ENCODE measurements at places on chromosomes 11 and 22. TPM values are rescaled to one million over a fixed set of nuclear protein-coding genes. Genes with fewer than 3 reads are reported as not detected.

Gene B3GAT1
- not detected for total RNA-seq

Gene OMP
- 0.98 TPM for total RNA-seq

Gene HEPN1
- total RNA-seq: not detected

Gene MFRP
- total RNA-seq: not detected

Gene OR8A1
- not detected for total RNA-seq

Gene IRAG1
- 69.0 TPM for total RNA-seq

Gene MIAT
- 0.72 TPM for total RNA-seq

Gene C11orf71
- total RNA-seq: 2.6 TPM
